ENCODE measurements at places on chromosomes 12 and 14.
A peak's percentile ranks its signal among the peaks of the same experiment; 100 is the strongest.

DNA sequence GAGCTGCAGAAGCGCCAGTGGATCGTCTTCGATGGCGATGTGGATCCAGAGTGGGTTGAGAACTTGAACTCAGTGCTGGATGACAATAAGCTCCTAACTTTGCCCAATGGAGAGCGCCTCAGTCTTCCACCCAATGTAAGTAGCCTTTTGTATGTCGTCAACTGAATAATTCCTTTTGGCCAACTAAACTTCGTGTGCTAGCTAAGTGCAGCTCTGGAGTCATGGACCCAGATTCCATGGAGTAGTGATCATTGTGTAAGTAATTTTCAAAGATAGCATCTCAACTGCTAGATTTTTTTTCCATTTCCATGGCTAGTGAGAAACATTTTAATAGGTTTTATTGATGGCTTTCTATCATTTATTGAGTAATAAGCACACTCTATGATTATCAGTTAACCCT, 48.0 kb downstream of the DYNC1H1 start:
- DNase-seq: no peak

- DNase-seq: no peak
Observed at GRCh38 chr12:18320036-18320617, 58.8 kb downstream of the PIK3C2G start.

DNA sequence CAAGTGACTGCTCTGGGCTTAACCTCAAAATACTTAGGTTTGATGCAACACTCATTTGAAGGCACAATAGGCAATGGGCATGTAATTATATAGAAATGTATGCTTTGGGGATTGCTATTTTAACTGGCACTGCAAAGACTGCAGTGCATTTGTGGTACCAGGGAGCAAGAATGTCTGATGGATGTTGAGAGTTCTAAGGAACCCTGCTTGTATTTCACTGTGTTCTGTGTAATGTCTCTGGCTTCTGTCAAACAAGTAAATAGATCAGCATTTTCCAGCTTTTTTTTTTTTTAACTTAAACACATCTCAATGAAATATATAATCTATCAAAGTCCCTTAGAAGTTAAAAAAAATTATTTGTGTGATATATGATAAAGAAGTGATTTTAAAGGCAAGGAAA, 94.8 kb upstream of the ATP2B1 start:
- no peak for DNase-seq

DNA sequence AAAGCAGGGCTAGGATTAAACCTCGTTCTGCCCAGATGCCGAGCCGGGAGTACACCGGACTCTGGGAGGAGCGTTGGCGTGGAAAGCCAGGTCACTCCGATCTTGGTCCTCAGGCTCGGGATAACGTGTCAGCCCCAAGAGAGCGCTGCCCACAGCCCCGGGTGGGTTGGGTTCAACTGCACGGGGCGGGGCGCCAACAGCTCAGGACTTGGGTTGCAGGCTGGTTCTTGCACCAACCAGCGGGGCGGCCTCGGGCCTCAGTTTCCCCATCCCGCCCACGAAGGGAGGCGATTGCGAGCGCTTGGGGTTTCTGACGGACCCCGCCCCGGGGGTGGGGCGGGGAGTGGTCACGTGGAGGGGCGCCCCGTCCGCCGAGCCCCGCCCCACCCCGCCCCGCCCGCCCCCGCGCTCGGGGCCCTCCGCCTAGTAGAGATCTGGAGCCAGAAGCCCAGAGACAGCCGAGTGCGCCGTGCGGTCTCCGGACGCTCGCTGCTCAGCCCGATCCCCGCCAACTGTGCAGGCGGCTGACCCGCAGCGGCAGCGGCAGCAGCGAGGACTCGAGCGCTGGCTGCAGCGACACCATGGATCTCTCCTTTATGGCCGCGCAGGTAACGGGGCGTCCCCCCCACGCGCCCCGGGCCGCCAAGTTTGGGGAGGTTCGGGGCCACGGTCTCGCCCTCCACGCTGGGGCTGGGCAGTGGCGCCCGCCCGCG, at the start of gene C14orf132:
Gene C14orf132 (plus strand): TSS at position 443 of the 713 bp plus-strand sequence. CDS start 139 bp downstream, at position 582.
- peak; percentile 52 for DNase-seq

GRCh38 chr14:53384536-53384935, 231.4 kb upstream of the DDHD1 start:
- no peak for DNase-seq

- no peak for DNase-seq
Observed at GRCh38 chr14:38605193-38606114, 349.6 kb upstream of the CLEC14A start.

GRCh38 chr12:1695886-1696670, 5.2 kb downstream of the ADIPOR2 start:
- DNase-seq: no peak

GRCh38 chr12:92546635-92547348, 156.0 kb upstream of the PLEKHG7 start:
- no peak for DNase-seq

DNA sequence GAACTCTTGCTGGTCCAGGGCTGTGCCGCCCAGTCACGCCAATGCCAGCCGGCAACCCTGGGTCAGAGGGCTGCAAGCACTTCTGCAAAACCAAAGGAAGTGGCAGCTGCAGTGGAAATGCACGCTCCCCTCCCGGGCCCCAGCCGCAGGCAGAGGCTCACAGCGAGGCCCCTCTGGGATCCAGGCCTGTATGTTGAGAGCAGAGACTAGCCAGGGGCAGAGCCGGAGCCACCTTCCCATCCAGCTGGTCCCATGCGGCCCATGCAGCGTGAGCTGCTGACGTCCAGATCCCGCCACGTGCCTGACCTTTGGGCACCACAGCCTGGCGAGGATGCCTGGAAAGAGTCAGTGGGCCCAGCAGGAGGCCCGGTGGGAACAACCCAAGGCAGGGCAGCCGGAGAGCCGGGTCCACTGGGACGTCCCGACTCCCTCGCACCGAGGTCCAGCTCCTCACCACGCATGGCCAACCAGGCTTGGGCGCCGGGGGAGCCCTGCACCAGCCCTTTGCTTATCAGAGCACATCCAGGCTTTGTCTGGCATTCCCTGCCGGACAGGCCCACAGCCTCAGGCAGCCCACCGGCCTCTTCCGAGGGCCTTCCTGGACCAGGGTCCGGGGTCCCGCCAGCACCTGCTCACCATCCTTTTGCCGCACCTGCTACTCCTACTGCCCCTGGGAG, 4.3 kb downstream of the GPR132 start:
- peak; percentile 39 for DNase-seq
